Testis (tissue), 5 donors: ENCODE measurements at places on chromosomes 3 and 15. TPM values are rescaled to one million over a fixed set of nuclear protein-coding genes. Genes with fewer than 3 reads are reported as not detected.
A peak's percentile ranks its signal among the peaks of the same experiment; 100 is the strongest.

- peak overlapping the region; percentile 91 for H3K27ac ChIP-seq
- peak overlapping the region; percentile 99 for H3K4me3 ChIP-seq
- peaks cover 12% of the 10 kb centered on the region for H3K4me1 ChIP-seq
- DNase-seq, result no peak
- H3K27me3 ChIP-seq, result no peaks in the 10 kb centered on the region
- H3K36me3 ChIP-seq, result no peaks in the 10 kb centered on the region
Observed at GRCh38 chr3:39052583-39052982, 767 bp downstream of the WDR48 start.

DNA sequence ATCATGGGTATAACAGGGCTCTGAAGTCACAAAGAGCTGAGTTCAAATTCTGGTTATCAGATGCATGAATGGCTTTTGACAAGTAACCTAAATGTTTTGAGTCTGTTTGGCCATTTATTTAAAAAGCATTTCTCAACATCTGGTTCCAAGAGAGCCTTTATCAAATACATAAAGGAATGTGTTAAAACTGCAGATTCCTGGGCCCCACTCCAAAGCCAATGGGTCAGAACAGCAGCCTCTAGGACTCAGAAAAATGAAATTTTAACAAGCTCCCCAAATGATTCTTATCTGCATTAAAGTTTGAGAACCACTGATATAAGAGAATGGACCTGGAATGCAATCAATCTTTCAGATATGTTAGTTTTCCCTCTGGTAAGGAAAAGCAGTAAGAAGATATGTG is 3.4 kb downstream of the B4GALT4 start:
- no peaks in the 10 kb centered on the region for H3K36me3 ChIP-seq

The SI gene
- total RNA-seq, result 1.5 TPM

The SLC51A gene
- 27.2 TPM for total RNA-seq

DNA sequence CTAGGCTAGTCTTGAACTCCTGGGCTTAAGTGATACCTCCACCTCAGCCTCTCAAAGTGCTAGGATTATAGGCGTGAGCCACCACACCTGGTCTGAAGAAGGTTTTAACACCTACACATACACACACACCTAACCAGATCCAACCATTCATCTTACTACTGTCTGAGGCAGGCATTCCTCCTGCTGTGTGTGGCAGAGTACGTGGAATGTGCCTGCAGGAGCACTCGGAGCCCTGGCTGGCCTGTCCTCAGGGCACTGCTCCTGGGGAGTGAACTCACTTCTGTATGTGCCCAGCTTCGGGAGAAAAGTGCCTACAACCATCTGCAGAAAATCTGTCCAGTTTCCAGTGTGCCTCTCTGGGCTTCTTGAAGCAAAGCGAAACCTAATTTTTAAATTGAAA is 58.2 kb upstream of the LIMD1 start:
- H3K27ac ChIP-seq, result no peak overlapping the region
- H3K36me3 ChIP-seq, result no peaks in the 10 kb centered on the region
- DNase-seq, result no peak
- H3K27me3 ChIP-seq, result no peaks in the 10 kb centered on the region

The SYNPR gene
- not detected for total RNA-seq

The SLC22A13 gene
- total RNA-seq, result 2.6 TPM

The ZBBX gene
- 44.7 TPM for total RNA-seq

DNA sequence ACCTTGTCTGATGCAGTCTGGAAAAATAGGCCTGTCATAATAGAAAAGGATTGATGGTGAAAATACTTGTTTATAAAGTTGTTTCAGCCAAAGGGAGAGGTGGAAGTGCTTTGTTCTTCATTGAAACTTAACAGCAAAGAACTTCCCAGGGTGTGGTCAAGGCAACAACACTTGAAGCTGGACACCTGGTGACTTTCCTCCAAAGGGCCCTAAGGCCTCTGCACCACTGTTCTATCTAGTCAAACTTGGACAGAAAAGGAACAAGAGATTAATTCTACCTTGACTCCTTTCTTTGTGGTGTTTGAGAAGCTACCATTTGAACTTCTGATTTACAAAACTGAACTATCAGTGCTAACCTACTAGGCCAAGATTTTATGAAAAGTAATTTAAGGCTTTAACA is 102.0 kb downstream of the CMSS1 start:
- peaks cover 27% of the 10 kb centered on the region for H3K4me1 ChIP-seq
- H3K4me3 ChIP-seq, result no peak overlapping the region

The GPR176 gene
- 22.0 TPM for total RNA-seq

The KIF23 gene
- total RNA-seq, result 17.1 TPM

The ZNF860 gene
- total RNA-seq, result 6.2 TPM

GRCh38 chr3:191068946-191069813 is 129.9 kb upstream of the OSTN start:
- no peaks in the 10 kb centered on the region for H3K36me3 ChIP-seq
- H3K4me1 ChIP-seq, result no peaks in the 10 kb centered on the region
- H3K27me3 ChIP-seq, result no peaks in the 10 kb centered on the region
- H3K27ac ChIP-seq, result no peak overlapping the region
- H3K4me3 ChIP-seq, result no peak overlapping the region

The CTDSPL2 gene
- 68.9 TPM for total RNA-seq

DNA sequence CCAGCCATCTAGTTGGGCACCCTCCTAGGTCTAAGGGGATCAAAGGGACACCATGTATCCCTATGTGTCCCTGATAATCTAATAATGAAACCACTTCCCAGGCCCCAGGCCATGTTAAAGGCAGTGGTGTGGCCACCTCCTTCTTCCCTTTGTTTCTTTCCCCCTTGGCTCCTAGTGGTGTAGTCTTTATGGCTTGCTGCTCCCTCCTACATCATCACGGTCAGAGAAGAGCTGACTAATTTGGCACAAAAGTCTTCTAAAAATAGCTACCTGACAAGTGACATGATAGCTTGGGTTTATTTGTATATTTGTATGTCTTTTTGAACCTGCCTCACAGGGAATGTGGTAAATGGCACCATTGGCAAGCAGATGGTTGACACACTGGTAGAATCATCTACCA is 131.0 kb upstream of the CHRM5 start:
- H3K27ac ChIP-seq, result no peak overlapping the region
- no peak for DNase-seq
- H3K4me3 ChIP-seq, result no peak overlapping the region
- no peaks in the 10 kb centered on the region for H3K4me1 ChIP-seq
- no peaks in the 10 kb centered on the region for H3K27me3 ChIP-seq

DNA sequence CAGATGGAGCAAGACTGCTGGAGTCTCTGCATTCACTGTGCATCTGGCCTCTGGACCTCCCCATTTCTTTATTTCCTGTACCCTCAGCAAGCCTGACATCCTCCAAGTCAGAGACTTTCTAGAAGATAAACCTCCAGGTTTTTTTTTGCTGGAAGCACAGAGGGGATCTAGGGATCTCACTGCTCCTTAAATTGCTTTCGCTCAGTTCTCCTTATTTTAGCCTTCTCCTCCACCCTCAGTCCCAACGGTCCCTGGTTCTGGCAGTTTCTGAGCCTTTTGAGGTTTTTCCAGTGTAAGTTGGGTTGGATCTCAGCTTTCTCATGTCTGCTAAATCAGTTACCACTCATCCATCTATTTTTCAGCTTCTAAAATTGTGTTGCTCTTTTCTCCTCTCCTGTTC is 22.7 kb upstream of the CHD2 start:
- H3K27me3 ChIP-seq, result no peaks in the 10 kb centered on the region
- no peaks in the 10 kb centered on the region for H3K36me3 ChIP-seq
- H3K4me1 ChIP-seq, result peaks cover 50% of the 10 kb centered on the region
- DNase-seq, result no peak
- peak overlapping the region; percentile 94 for H3K27ac ChIP-seq

DNA sequence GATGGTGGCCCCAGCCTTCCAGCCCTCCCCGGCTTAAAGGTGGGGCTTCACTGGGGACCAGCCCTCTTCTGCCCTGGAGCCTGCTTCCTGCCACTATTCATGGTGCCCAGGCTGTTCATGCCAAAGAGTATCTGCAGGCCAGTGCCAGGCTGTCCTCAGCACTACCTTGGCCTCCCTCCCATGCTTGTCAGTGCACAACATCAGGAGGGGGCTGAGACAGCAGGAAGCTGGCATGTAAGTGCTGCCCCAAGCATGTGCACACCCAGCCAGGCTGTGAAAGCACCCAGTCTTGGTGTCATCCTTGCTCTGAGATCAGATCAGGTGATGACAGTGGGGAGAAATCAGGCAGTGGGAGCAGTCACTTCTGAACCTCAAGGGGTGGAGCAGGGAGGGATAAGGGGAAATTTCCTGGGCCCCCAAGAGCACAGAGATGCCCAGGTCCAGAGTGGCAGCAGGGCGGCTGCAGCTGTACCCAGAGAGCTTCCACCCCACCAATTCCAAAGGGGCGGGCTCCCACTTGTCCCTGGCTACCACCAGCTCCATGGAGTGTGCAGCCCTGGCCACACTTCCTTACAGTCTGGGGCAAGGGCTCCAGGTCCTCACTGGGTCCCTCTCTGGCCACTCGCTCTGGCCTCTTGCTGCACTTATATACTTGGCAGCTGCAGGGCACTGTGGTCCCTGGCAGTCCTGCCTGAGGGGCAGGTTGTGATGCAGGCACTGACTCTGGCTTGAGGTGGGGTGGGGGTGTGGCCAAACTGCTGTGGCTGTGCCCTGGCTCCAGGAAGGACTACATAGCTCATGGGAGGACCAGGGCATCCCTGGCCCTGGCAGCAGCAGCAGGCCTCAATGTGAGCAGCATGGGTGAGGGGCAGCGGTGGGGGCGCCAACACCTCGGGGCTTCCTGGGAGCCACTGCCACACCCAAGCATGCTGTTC is 91.4 kb upstream of the TNFSF10 start:
- no peak overlapping the region for H3K4me3 ChIP-seq
- no peaks in the 10 kb centered on the region for H3K27me3 ChIP-seq
- H3K36me3 ChIP-seq, result no peaks in the 10 kb centered on the region
- H3K4me1 ChIP-seq, result no peaks in the 10 kb centered on the region

DNA sequence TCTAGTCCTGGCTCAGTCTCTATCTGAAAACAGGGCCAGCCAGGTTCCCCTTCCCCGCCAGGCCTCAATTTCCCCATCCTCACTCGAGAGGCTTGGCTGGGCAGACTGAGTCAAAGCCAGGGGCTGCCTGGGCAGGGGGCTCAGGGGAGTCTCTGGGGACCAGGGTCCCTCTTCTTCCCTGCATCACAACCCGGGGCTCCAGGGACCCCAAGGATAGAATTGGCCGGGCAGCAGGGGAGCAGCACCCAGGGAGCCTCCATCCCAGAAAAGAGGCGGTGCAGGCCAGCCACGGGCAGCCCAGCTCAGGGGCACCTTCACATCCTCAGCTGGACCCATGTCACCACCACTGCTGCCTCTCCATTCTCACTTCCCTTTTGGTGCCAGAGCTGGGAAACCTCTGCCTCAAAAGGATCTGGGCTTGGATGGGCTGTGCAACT is 13.3 kb upstream of the PLXND1 start:
- H3K27me3 ChIP-seq, result no peaks in the 10 kb centered on the region
- H3K4me3 ChIP-seq, result no peak overlapping the region
- H3K36me3 ChIP-seq, result no peaks in the 10 kb centered on the region
- peaks cover 33% of the 10 kb centered on the region for H3K4me1 ChIP-seq
- H3K27ac ChIP-seq, result no peak overlapping the region
